T-cell (primary cell): ENCODE measurements at places on chromosomes 6 and 20. TPM values are rescaled to one million over a fixed set of nuclear protein-coding genes. Genes with fewer than 3 reads are reported as not detected.

Gene PRDM13
- total RNA-seq, result not detected

Gene HSPA12B
- total RNA-seq, result not detected

Gene LY6G6D
- not detected for total RNA-seq

DNA sequence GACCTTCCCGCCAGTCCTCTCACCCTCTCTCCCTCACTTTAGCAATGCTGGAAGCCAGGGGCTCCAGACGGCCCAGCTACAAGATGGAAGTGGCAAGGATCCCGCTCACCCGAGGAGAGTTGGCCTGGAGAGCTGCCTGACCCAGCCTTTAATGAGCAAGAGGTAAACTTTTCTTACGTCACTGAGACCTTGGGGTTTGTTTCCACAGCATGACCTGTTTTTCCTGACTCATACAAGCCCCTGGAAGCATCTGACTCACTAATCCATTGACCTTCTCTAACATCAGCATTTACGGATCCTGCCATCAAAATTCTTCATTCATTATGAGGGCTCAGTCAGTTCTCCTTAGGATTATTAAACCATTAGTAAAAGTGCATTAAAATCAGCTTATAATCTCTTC, 120.4 kb downstream of the MYLK4 start:
- no peak for DNase-seq

GRCh38 chr6:33828764-33829731, 25.2 kb upstream of the MLN start:
- no peak for DNase-seq
